ENCODE measurements at places on chromosomes 2 and 18.

GRCh38 chr2:50746526-50746925, 285.4 kb downstream of the NRXN1 start:
- DNase-seq = no peak

- DNase-seq = no peak
Observed at GRCh38 chr18:35441857-35442595, 55.7 kb downstream of the INO80C start.

DNA sequence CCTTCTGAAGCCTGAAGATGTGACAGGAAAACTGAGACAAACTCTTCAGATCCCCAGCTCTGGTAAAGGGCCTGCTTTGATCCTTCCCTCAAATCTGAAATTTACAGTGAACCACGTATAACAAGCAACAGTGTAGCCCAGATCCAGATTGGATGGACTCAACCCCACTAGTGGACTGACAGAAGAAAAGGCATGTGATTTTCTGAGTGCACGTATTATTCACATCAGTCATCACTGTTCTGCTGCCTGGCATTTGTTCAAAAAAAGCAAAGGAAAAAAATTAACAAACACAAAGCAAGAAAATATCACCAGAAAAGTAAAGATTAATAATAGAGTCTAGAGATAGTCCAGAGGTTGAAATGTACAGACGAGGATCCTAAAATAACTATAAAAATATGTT, 87.6 kb downstream of the CYRIA start:
- DNase-seq = no peak

DNA sequence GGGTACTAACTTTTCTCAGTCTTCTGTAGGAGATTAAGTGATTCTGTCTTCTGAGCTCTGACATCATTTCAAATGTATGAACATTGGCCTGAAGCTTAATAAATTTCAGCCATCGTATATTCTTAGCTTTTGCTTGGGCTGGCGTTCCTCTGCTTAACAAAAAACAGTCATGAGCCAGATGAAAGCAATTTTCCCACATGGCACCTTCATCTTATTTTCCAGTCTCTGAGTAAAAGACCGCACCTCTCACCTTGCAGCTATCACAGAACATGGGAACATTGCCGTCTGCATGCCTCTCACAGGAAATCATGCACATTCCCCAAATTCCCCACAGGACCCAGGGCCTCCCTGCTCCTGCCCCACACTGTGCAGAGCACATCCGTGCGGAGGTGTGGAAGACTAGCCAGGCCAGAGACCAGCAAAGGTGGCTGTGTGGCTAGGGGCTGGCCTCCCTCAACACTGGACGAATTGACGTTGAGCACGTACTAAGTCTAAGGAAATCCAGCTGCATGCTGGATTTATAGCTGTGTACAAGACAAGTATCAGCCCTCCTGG, 531.8 kb upstream of the ID2 start:
- DNase-seq = no peak

- no peak for DNase-seq
Observed at GRCh38 chr18:33934258-33934657, 290.5 kb downstream of the NOL4 start.

- DNase-seq = no peak
Observed at GRCh38 chr18:9739516-9739915, 31.4 kb downstream of the RAB31 start.

DNA sequence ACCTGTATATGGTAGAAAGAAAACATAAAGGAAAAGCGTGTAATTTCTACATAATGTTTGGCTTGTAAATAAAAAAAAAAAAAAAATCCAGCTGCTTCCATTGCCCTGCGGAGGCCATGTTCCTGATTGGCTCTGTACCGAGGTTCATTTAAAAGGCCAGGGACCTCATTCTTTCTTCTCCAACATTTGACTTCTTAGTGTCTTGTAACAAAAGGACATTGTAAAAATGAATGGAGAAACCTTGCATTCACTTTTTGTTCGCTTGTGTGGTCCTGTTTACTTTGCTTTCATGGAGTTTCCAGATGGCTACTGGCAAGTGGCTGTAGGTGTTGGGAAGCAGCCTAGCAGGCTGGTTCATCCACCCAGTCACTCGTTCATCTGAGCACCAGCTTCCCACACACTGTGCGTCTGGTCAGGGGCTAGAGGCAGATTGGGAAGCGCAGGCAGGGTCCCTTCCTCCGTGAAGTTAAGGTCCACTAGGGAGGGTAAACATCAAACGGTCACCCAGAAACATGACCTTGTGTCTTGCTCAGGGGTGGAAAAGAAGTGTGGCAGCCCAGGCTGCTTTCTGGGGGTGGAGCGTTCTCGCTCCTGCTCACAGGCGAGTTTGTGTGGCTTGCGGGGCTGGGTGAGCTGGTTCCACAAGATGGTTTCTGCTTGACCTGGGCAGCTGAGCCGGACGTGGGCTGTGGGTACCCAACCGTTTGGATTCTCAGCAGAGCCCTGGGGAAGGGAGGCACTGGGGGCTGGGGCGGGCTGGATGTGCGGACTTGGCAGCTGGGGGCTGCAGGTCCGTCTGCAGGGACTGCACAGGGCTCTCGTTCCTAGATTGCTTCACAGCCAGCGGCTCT, 260.7 kb downstream of the AGAP1 start:
- DNase-seq = no peak

DNA sequence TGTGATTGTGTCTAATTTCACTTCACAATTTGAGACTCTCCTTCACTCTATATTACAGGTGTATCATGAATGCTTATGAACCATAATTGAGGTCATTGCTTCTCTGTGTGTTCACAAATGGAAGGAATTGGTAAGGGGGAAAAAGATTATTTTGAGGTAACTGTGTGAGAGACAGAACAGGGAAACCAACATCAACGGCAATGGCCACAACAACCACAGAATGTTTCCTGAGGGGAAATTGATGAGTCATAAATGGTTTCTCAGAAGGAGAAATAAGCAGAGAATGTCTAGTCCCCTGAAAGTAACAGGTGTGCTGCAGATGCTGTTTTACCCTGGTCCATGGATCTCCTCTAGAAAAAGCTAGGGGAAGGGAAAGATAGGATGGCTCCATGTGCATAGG, 361.2 kb upstream of the GALNT5 start:
- DNase-seq = no peak

GRCh38 chr2:135742325-135742757, 686 bp downstream of the UBXN4 start:
- no peak for DNase-seq

- no peak for DNase-seq
Observed at GRCh38 chr2:74026687-74027241, 42.1 kb downstream of the TET3 start.

- no peak for DNase-seq
Observed at GRCh38 chr2:191927319-191927867, 80.5 kb upstream of the CAVIN2 start.

DNA sequence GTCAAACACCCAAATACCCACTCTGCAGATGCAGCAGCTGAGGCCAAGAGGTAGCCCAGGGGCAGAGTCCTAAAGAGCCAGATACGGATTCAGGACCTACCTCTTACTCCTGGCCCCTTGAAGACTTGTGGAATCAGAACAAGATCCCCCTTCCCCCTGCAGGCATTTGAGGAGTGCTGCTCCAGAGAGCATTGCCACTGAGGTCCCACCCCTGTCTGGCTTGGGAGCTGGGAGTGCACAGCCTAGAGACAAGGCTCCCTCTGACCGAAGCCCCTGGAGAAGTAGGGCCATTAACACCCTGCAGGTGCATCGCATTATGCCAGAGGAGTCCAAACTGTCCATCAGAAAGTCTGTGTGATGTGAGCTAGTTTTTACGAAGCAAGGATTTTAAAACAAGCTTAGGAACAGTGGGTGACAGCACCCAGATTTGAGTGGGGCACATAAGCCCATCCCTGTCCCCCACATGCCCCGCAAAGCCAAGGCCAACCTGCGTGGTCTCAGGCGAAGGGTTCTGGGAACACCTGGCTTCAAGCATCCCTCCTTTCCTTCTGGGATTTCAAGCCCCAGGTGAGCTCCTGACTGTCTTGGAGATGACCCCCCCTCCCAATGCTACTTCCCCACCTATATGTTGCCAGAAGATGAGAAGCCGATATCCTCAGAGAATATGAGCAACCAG, 48.4 kb downstream of the MTERF4 start:
- DNase-seq = no peak

DNA sequence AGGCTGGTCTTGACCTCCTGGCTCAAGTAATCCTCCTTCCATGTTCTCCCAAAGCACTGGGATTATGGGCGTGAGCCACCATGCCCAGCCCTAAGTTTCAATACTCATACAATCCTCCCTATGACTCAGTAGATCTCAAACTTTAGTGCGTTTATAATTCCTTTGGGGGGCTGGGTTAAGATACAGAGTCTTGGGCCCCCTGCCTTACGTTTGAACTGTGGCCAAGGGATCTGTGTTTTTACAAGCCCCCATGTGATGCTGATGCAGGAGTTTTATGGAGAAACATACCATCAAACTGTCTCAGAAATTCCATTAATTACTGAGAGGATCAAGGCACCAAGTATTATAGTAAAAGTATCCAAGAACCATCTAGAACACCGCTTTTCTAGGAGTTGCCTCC, 38.2 kb upstream of the FAM136A start:
- DNase-seq = no peak

DNA sequence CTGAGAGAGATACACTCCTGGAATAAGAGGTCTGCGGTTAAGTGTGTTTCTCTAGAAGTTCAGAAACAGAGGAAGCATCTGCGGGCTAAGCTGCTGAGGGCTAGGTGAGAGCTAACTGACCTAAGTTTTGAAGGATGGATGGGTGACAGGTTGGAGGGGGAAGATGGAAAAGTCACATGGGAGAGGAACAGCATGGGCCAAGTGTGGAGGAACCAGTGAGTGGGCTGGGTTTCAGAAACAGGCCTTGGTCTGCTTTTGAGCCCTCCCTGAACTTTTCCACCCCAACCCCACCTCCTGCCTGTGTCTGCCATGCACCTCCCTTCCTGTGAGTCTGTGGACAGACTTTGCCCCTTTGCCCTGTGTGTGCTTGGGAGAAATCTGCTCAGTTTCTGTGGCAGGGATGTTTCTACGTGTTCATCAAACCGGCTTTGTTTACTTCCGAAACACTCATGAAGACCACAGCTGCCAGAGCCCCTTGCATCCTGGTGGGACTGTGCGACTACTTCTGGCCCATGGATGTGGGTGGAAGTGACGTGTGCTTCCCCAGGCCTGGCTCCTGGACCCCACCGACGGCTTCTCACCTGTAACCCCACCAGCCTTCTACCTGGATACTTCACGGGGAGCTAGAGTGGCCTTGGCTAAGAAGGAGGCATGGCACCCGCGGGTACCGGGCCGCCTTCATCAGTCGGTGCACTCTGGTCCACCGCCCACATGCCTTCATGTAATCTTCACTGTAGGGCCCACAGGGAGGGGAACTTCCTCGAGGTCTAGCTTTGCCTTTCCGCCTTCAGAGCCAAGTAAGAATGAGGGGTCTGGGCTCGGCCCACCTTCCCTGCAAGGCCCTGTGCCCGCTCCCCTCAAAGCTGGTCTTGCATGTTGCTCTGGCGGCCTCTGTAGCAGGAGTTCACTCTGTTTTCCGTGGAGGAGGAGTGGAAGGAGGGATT, 1.4 kb upstream of the HPCAL1 start:
- no peak for DNase-seq

DNA sequence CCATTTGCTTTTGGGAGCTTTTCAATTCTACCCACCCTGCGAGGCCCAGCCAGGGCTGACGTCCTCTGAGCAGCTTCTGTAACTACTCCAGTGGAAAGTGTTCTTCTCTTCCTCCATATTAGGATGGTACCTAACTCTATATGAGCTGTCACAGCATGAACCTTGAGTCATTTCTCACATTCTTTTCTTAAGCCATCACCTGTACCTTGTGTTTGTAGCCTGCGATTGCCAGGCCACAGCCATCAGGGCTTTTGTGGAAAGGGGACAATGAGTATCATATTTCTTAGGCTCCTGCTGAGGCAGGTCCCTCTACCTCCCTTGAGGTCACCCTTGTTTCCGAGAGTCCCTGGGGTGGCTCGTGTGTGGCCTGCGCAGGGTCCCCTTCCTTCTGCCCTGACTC, 144.5 kb upstream of the DLX2 start:
- no peak for DNase-seq

DNA sequence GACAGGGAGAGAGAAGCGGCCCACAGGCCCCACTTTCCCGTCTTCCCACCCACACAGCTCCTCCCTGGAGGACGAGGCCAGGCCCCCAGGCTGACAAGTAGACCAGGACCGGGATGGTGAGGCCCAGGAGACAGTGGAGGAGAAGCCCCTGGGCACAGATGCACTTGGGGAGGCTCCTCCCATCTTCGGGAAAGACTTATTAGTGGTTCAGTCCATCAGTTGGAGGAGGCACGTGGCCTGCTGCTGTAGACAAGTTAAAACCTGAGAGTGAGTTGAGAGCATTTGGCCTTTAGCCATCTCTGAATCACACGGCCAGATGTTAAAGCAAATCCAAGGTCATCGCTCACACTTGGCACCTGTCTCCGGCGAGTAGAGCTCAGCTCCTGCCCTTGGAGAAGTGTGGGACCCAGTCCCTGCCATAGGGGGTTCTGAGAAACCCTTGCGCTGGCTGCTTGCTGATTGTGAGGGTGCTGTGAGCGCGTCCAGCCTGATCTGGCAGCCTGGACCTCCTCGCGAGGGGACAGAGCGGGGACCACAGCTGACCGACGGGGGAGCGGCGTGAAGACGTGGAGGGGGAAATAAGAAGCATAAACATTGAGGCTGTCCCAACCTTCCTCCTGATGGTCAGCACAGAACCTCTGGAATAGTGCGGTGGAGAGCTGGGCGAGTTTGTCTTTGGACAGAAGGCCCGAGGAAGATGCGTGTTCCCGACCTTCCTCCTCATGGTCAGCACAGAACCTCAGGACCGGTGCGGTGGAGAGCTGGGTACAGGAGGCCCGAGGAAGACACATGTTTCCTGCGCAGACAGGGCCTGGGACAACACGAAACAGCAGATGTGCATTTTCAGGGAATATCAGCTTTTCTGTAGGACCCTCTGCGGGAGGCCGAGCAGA, 24.7 kb upstream of the ALLC start:
- DNase-seq = no peak

DNA sequence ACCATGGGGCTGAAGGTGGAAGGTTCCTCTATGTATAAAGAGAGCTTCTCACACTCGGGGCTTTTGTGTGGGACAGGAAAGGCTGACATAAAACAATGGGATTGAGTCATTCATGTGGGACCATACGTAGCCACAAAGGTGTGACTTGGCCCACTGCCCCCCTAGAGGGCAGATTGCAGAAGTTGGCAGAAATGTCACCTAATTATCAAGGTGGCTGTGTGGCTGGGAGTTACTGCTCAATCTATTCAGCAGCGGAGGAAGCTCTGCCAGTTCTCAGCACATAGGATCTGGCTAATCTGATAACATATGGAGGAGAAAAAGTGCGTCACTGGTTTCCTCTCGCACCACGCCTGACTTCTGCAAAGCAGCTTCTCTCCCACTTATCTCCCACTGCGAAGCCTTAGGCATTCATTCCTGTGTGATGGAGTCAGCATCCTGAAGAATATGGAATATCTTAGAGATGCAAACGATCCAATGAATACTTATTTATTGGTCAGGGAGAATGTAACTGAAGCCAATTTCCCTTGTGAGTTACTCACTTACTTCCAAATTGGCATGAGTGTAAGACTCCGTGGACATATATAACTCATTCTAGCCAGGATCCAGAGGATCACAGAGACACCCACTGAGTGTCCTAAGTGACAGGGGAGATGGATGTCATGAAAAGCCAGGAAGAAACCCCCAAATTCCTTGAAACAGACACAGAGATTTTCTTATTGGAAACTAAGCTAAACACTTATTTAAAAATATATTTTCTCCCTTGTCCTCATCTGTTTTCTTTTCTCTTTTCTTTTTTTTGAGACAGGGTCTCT, 344.8 kb downstream of the TGIF1 start:
- no peak for DNase-seq

All from cortex of kidney (tissue), 1 donor.